ENCODE measurements at places on chromosomes 7 and 10.
A peak's percentile ranks its signal among the peaks of the same experiment; 100 is the strongest.

- peak; percentile 2 for DNase-seq
These were observed 337.9 kb downstream of the FGFR2 start for GRCh38 chr10:121260377-121260776.

DNA sequence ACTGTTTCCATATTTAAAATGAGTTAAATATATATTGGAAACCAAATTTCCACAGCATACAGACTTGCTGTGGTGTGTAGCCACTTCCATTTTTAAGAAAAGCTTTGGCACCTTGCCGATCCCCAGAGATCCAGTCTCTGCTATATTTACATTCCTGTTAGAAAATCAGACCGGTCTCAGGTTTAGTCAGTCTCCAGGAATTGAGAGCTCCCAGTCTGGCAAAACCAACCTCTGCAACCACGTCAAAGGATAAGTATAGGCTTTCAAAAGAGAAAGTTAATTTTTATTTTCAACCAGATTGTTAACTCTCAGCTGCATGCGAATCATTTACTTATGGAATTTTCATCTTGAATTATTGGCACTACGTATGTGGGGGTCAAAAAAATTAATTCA is 28.2 kb downstream of the PUS7 start:
- DNase-seq: no peak

DNA sequence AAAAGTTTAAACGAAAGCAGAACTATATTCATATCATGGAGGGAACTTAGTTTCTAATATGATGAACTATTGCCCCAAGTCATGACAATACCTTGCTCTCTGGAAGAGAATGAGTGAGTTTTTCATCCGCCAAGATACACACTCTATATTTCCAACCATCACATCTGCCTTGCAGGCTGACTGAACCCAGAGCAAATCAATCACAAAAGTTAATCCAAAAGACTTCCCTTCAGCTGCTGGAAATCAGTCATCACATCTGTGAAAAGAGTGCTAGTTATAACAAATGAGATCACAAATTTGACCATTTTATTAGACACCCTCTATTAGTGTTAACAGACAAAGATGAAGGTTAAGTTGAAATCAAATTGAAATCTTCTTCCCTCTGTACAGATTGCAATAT is 261.7 kb upstream of the PRKCQ start:
- no peak for DNase-seq

- no peak for DNase-seq
These were observed 34.1 kb upstream of the RET start for GRCh38 chr10:43042503-43043341.

GRCh38 chr7:108623220-108623619 is 53.5 kb downstream of the DNAJB9 start:
- no peak for DNase-seq

DNA sequence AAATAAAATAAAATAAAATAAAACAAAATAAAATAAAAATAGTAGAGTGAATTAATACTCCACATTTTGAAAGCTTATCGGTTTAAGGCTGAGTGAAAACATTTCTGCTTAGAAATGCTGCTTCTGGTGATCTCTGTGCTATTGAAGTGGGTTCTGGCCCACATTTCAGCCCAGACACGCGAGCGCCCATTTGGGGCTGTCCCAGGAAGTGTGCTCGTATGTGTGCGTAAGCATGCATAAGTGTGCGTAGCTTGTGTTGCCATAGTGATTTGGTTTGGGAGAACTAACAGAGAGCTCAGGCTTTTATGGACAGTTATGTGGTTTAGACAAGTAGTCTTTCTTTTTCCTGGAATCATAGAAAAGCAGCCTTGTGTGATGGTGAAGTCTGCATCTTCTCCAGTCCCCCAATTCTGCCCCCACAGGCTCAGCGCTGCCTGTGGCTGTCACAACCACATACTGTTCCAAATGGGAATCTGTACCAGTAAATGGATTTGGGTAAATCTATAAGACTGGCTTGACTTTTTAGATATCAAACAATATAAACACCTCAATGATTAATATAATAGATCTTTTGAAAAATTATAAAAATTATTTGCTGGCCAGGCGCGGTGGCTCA is 29.8 kb upstream of the PURB start:
- peak; percentile 81 for DNase-seq

GRCh38 chr7:10780400-10780747 is 193.3 kb upstream of the PHF14 start:
- no peak for DNase-seq
